ENCODE measurements at places on chromosomes 13 and 19. TPM values are rescaled to one million over a fixed set of nuclear protein-coding genes. Genes with fewer than 3 reads are reported as not detected.

Gene DDX39A
- 60.6 TPM for total RNA-seq

DNA sequence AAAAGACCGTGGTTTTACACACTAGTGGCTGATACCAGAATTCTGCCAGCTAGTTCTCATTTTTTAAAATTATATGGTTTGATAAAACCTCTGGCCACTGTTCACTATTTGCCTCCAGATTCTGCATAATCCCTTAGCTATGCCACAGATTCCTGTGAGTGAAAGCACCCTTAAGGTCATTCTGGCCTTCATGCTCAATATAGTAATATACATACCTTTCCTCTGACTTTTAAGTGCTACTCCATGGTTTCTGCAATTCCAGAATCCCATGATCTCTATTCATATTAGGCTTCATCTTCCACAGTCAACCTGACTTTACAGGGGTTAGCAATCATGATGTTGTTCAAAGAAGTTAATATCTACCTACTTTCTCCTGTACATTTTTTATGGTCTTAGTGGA is 274.1 kb upstream of the EDNRB start:
- peak; percentile 32 for DNase-seq

GRCh38 chr19:49469828-49470614 is 4.0 kb upstream of the FLT3LG start:
- DNase-seq = no peak

- peak; percentile 11 for DNase-seq
These were observed 1651.9 kb upstream of the MIR17HG start for GRCh38 chr13:89695343-89696257.

GRCh38 chr19:55248166-55248675 is 10.6 kb downstream of the PPP6R1 start:
- DNase-seq = no peak

DNA sequence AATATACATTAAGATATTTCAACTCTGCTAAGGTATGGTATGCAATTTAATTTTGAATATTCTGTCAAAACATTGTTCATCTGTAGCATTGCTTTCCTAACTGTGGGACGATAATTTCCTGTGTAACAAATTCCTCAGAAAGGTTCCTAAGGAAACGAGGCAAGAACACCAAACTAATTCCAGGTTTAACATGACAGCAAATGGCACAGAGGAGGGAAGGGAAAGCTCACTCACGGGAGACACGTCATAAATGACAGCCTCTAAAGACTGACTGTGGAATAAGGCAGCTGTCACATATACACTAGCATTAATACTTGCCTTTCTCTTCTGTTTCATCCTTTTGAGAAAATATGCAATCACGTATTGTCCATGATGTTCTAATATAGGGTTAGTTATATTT is 380.6 kb downstream of the LIG4 start:
- no peak for DNase-seq
